T-helper 2 cell treated with Interferon-gamma antibody and Interleukin-4, amounts not matched to agents 100 ng/mL and 5 ng/mL, for 36 hours (primary cell): ENCODE measurements at places on chromosomes 16 and 17. TPM values are rescaled to one million over a fixed set of nuclear protein-coding genes. Genes with fewer than 3 reads are reported as not detected.

Gene KCNJ12
- not detected in 2 replicates for total RNA-seq

Gene KRTAP4-4
- not detected in 2 replicates for total RNA-seq

Gene CDK5R1
- 4.4 and 4.5 TPM in 2 replicates for total RNA-seq

Gene PARD6A
- total RNA-seq = 10.1 TPM in 2 replicates

Gene C1QTNF8
- total RNA-seq = not detected in 2 replicates

Gene DNASE1L2
- 2.6 and 2.8 TPM in 2 replicates for total RNA-seq

Gene TPSD1
- not detected in 2 replicates for total RNA-seq

Gene SAP30BP
- total RNA-seq = 93.6 and 97.7 TPM in 2 replicates

Gene SMIM36
- not detected in 2 replicates for total RNA-seq

Gene NUFIP2
- 69.8 and 78.5 TPM in 2 replicates for total RNA-seq

Gene PRSS36
- total RNA-seq = 1.3 TPM in 2 replicates

Gene YPEL2
- total RNA-seq = 3.9 and 5.8 TPM in 2 replicates

Gene DDX52
- 33.9 and 35.0 TPM in 2 replicates for total RNA-seq

Gene NEUROD2
- not detected in 2 replicates for total RNA-seq

Gene PPP1R1B
- not detected in 2 replicates for total RNA-seq

Gene KRTAP4-6
- total RNA-seq = not detected in 2 replicates

Gene GPRC5B
- not detected in 2 replicates for total RNA-seq

Gene ZNF469
- total RNA-seq = 0.50 and 0.52 TPM in 2 replicates

Gene IL34
- total RNA-seq = not detected in 2 replicates

Gene TPSG1
- not detected in 2 replicates for total RNA-seq

Gene SLX4
- 12.4 and 13.9 TPM in 2 replicates for total RNA-seq

Gene PLA2G10
- not detected in 2 replicates for total RNA-seq

Gene FNDC8
- not detected in 2 replicates for total RNA-seq

Gene KRTAP2-1
- total RNA-seq = not detected in 2 replicates

Gene ITGA2B
- 0.39 and 1.2 TPM in 2 replicates for total RNA-seq

Gene CD300LB
- not detected in 2 replicates for total RNA-seq

Gene RBBP6
- total RNA-seq = 60.2 and 64.1 TPM in 2 replicates

Gene ALG1
- total RNA-seq = 32.4 and 32.5 TPM in 2 replicates

Gene BCL6B
- 0.36 and 0.39 TPM in 2 replicates for total RNA-seq

Gene VTN
- 0.23 and 0.45 TPM in 2 replicates for total RNA-seq

Gene TNRC6C
- 30.9 and 38.8 TPM in 2 replicates for total RNA-seq

Gene CHST5
- not detected in 2 replicates for total RNA-seq

Gene KRTAP4-5
- total RNA-seq = not detected in 2 replicates

Gene SCIMP
- not detected in 2 replicates for total RNA-seq

Gene TPSB2
- total RNA-seq = not detected in 2 replicates

Gene CCL22
- 0.52 and 0.61 TPM in 2 replicates for total RNA-seq

Gene PABPN1L
- total RNA-seq = not detected in 2 replicates

Gene TP53TG3E
- not detected in 2 replicates for total RNA-seq

Gene CLEC18A
- total RNA-seq = 0.82 and 0.89 TPM in 2 replicates

Gene NTN1
- 0.07 and 0.09 TPM in 2 replicates for total RNA-seq

Gene CMTR2
- total RNA-seq = 20.7 and 21.1 TPM in 2 replicates

Gene SEZ6L2
- total RNA-seq = not detected in 2 replicates

Gene KRT27
- not detected in 2 replicates for total RNA-seq

Gene SEPTIN12
- not detected in 2 replicates for total RNA-seq

Gene CSH1
- not detected in 2 replicates for total RNA-seq

Gene XAF1
- total RNA-seq = 199 and 213 TPM in 2 replicates

Gene FSCN2
- 0.93 and 1.3 TPM in 2 replicates for total RNA-seq

Gene DNAI2
- 0.36 and 0.50 TPM in 2 replicates for total RNA-seq

Gene AHSP
- total RNA-seq = not detected in 2 replicates

Gene NOL3
- 19.4 and 20.2 TPM in 2 replicates for total RNA-seq

Gene COIL
- total RNA-seq = 18.6 and 19.2 TPM in 2 replicates

Gene GRAP
- 24.5 and 24.7 TPM in 2 replicates for total RNA-seq

Gene ADAP2
- 0.91 and 1.3 TPM in 2 replicates for total RNA-seq

Gene PERCC1
- not detected in 2 replicates for total RNA-seq
